ENCODE measurements at places on chromosomes 2 and 18. TPM values are rescaled to one million over a fixed set of nuclear protein-coding genes. Genes with fewer than 3 reads are reported as not detected.

GRCh38 chr18:33749834-33750233 is 171.8 kb downstream of the ASXL3 start:
- no peak for DNase-seq

Gene PER2
- 19.0 TPM for total RNA-seq

- no peak for DNase-seq
These were observed 148.6 kb downstream of the TWIST2 start for GRCh38 chr2:238996331-238997136.

Gene CD8A
- 2.5 TPM for total RNA-seq

GRCh38 chr2:221264318-221264717 is 307.8 kb downstream of the EPHA4 start:
- DNase-seq = no peak

Gene HOXD4
- 2.6 TPM for total RNA-seq

- DNase-seq = no peak
These were observed 6.2 kb upstream of the CNTNAP5 start for GRCh38 chr2:124018890-124019289.

- DNase-seq = no peak
These were observed 90.4 kb downstream of the MBD2 start for GRCh38 chr18:54134053-54134452.

GRCh38 chr2:29806461-29806860 is 114.9 kb downstream of the ALK start:
- DNase-seq = no peak

GRCh38 chr2:240786355-240786841 is 33.6 kb downstream of the KIF1A start:
- DNase-seq = no peak

Gene NOTO
- not detected for total RNA-seq

DNA sequence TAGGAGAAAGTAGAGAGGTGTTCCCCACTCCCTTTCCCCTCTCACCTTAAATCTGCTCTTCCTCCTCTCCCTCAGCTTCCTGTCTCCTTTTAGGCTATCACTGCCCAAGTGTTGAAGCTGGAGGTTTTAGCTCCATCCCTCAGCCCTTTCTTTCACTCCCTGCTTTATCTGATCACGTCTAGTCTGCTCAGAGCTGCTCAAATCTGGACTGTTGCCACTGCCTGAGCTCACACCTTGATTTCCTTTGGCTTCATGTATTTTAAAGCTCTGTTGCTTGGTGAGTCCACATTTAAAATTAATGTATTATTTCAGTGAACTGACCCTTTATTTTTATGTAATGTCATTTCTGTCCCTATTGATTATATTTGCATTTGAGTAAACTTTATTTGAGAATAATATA is 236.6 kb downstream of the PTGR3 start:
- DNase-seq = no peak

DNA sequence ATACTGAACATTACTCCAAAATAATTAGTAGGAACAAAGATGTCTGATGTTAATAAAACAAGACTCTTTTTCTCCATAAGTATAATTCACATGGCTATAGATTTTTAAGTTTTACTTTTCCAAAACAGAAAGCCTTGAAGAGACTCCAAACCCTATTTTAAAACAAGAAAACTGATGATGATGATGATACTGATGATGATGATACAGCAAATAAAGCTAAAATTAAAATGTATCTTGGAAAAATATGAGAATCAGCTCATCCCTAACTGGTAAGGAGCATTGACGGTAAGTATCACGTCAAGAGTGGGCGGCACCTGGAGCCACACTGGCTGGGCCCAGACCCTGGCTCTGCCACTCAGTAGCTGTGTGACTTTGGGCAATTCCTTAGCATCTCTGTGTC is 39.6 kb downstream of the ID2 start:
- no peak for DNase-seq

DNA sequence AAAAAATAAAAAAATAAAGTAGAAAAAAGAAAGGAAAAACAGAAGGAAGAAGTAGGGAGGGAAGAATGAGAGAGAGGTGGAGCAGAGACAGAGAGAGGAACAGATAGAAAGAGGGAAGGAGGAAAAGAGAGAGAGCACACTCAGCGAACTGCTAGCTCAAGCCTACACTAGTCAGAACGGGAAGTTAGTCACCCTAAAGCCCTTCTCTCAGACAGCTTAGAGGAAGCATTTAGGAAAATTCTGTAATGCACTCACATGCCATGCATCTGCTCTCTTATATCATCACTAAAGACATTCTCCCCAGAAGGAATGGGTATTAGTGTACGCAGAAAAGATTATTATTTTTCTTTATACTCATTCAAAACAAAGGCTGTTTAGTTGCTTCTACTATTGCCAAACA is 68.1 kb upstream of the SULT1C3 start:
- DNase-seq = no peak

DNA sequence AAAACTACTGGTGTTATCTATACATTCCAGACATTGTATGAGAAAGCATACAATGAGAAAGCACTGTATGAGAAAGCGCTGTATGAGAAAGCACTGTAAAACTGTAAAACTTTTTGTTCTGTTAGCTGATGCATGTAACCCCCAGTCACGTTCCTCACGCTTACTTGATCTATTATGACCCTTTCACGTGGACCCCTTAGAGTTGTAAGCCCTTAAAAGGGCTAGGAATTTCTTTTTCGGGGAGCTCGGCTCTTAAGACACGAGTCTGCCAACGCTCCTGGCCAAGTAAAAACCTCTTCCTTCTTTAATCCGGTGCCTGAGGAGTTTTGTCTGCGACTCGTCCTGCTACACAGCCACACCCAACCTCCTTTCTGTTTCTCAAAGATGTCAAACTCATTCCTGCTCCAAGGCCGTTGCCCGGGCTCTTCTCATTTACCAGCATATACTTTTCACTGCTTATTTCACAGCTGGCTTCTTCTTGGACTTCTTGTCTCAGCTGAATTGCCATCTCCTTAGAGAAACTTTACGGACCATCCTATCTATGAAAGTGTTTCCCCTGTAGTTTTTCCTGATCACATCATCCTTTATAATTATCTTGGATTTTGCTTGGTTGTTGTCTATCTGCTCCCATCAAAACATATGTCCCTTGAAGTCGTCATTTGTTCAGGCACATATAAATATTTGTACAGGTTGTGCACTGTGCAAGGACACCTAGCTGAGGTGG is 29.8 kb upstream of the YES1 start:
- DNase-seq = no peak

Gene FAM124B
- 1.4 TPM for total RNA-seq

DNA sequence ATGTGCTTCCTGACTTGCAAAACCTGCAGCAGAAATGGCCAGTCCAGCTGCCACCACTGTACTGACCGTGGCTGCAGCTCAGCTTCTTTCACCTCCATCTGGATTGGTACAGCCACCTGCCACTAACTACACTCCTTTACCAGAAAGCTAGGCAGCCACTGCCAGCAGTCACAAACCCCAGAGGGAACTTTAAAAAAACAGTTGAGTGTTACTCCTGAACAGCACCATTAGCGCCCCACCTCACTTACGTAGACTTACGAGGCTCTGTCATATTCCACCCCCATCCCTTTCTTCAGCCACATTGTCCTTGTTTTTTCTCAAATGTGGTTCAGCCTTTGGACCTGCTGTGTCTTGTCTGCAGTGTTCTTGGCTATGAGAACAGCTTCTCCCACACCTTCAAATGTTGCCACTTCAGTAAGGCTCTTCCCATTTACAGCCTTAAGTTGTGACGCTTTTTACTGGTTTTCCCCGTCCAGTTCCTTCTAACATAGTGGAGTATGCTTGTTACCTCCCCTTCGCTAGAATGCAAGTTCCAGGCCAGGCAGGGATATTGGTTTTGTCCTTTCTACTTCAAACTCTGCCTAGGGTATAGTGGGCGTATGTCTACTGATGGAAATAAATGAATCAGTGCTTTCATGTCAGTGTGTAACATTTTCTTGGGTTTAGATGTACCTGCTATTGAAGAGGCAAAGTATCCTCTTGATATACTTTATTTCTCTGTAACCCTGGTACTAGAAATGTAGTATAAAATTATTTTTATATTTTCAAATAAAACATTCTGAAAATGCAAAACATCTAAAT is 17.0 kb downstream of the HNRNPA3 start:
- no peak for DNase-seq

Gene ELOA2
- not detected for total RNA-seq

Gene NCKAP5
- total RNA-seq = 0.88 TPM

DNA sequence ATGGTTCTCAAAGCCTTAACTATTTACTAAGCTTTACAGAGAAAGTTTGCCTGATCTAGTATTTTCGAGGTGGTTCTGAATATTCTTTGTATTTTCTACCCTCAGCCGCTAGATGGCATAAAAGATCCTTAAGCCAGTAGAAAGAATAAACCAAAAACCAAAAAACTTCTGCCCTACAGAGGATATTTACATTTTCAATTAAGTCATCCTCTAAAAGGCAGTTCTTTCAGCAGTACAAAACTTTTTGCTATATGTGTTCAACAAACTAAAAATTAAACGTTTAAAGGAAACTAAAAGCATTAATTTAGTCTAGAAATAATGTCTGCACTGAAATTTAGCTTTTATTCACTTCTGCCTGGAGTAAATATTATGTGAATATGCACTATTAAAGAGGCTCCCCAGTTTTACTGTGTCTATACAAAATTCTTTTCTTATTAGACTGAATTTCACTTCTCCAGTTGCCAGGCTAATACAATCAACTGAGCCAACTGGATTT is 297.5 kb downstream of the PIEZO2 start:
- DNase-seq = no peak

DNA sequence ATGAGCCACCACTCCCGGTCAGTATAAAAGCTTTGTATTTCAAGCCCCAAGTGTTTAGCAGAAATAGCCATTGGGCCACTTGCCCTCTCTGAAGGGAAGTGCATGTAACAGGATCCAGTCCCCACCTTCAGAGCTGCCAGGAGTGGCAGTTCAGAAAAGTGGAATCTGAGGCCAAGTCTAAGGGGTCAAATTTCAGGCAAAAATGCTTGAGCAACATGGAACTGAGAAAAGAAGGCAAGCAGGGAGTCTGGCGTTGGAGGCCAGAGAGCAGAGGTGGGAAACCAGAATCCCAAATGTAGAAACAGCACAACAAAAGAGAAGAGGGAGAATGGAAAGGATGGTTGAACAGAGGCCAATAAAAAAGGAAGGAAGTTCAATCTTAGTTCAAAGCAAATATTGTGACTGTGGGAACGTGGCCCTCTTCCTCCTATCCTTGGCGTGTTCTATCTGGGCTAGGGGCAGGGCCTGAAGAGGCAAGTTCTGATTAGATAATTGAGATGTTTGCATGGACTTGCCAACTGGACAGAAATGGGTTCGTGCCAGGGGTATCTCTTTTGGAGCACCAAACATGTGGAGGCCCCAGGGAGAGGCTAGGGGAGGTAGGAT is 102.2 kb downstream of the AP1S3 start:
- no peak for DNase-seq

GRCh38 chr2:41880561-41881243 is 167.1 kb upstream of the PKDCC start:
- no peak for DNase-seq

DNA sequence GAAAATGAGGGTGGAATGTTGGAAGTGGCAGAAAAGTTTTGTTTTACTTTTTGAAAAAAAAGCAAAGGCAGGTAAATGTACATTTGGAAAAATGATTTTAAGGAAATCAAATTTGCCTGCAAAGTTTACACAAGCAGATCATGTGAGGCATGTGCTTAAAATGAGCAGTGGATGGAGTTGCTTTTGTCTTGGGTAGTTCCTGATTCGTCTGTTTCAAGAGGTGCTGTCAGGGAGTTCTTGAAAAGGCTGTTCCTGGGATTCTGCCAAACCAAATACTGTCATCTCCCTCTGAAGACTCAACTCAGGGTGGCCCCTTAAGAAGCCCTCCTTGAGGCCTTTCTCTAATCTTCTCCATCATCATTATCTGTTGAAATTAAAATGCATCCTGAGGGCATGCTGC is 59.0 kb downstream of the TACR1 start:
- no peak for DNase-seq

Gene RBKS
- 4.1 TPM for total RNA-seq

Gene SMYD1
- not detected for total RNA-seq

DNA sequence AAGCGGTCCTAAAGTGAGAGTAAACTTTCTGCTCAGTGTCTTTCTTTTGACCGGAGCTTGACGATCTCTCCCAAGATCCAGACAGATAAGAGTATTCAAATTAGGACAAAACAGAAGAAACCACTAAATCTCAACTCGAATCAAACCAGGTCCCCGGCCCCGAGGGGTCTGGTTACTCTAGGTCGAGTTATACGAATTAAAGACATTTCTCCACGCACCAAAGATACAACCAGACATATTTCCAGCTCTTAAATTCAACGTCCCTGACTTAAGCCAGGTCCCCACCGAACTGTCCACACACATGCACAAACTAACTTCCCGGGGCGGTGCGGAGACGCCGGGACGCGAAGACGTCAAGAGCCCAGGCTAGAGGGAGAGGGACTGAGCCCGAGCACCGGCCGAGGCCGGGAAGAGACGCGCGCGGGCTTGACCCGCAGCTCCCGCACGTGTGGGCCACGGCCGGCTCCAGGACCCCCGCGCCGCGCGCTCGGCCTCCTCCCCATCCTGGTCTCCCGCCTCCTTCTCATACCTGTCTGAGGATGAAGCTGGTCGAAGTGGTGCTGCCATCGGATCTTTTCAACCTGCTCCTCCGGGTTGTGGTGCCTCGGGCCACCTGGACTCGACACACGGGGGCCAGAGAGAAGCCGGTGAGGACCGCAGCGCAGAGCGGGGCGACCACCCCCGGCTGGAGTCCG is 896 bp downstream of the CACNB4 start:
- DNase-seq = no peak

DNA sequence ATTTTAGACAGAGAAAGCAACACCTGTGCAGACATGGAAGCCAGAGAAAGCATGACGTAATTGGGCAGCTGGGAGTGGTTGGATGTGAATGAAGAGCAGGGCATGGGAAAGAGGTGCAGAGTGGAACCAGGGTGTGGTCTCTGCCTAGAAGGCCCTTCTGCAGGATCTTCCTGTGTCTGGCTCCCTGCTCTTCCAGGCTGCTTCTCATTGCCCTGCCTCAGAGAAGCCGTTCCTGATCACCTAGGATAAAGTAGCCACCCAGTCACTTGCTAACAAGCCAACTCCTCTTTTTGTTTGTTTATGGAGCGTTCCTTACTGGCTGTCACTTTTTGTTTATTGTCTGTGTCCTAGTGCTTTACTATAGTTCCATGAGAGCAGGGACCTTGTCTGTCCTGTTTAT is 28.5 kb downstream of the GALNT1 start:
- DNase-seq = no peak

DNA sequence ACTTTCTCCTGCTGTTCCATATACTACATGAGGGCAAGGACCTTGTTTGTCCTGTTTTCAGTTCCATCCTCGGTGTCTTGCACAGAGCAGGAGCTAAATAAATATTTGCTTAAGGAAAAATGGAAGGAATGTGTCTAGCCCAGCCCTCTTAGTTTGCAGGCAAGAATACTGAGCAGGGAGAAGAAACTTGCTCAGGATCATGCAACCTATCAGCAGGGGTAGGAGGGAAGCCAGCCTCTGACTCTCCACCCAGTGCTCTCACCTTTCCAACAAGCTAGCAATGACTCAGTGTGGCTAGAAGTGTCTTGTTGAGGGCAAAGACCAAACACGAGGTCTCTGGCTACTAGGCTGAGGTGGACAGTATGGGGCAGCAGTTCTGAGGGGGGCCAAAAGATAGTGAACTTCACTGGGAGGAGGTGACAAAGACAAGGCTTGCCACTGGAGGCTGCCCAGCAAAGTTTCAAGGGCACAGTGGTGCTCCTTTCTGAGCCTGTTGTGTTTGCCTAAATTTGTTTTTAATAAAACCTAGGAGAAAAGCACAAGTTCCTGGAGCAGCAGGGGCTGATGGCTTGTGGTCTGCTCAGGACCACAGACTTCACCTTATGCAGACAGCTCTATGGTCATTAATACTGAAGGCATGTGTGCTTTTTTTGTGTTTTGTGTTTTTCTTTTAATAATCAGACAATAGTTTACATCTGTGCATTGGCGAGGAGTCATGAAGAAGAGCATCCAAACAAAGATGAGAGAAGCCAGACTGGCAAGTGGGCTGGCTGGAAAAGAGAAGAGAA is 49.1 kb upstream of the CTAGE1 start:
- DNase-seq = no peak
